Motor neuron (in vitro differentiated cells): ENCODE measurements at places on chromosomes 6 and 20. TPM values are rescaled to one million over a fixed set of nuclear protein-coding genes. Genes with fewer than 3 reads are reported as not detected.

- ATAC-seq, result peak; percentile 68
These were observed 55.8 kb downstream of the CDH4 start for GRCh38 chr20:61307686-61308476.

PRDM1 gene
- 2.5 TPM in 2 replicates for total RNA-seq

PCK1 gene
- 0.83 and 1.3 TPM in 2 replicates for total RNA-seq

- no peak for ATAC-seq
These were observed 1131.7 kb upstream of the EYS start for GRCh38 chr6:66838764-66839163.

- ATAC-seq, result no peak
These were observed 29.8 kb upstream of the AHI1 start for GRCh38 chr6:135527116-135527959.

DNA sequence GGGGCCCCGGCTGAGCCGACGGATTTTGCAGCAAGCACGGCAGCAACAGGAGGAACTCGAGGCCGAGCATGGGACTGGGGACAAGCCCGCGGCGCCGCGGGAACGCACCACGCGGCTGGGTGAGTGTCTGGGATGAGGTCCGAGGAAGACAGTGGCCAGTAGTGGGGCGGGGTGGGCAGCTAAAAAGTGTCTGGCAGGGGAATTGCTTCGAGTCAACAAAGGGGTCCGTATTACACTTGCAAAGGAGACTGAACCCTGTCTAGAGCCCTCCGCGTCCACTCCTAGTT lies 356 bp downstream of the BYSL start:
- peak; percentile 28 for ATAC-seq

- no peak for ATAC-seq
These were observed 24.5 kb downstream of the GCLC start for GRCh38 chr6:53520320-53520928.

- ATAC-seq, result no peak
These were observed 8.5 kb downstream of the CD164 start for GRCh38 chr6:109373762-109374161.

HSP90AB1 gene
- total RNA-seq, result 1,172 and 1,345 TPM in 2 replicates

- no peak for ATAC-seq
These were observed 12.5 kb upstream of the RNF217 start for GRCh38 chr6:124949706-124950105.

NKAIN2 gene
- total RNA-seq, result 8.9 and 10.3 TPM in 2 replicates

MICB gene
- 4.2 and 6.9 TPM in 2 replicates for total RNA-seq

PACRG gene
- not detected in 2 replicates for total RNA-seq

DNA sequence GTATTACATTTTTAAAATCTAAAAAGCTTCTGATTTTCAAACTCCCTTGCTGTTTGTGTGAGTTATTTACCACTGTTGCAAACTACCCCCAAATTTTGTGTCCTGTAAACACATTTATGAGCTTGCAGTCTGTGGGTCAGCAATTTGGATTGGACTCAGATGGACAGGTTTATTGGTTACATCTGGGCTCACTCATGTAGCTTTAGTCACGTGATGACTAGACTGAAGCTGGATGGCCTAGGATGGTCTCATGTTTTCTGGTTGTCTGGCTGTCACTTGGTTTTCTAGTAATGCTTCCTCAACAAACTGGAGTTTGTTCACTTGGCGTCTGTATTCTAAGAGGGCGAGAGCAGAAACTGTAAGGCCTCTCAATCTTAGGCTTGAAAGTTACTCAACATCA lies 12.2 kb upstream of the C6orf58 start:
- ATAC-seq, result no peak

TLDC2 gene
- total RNA-seq, result 0.27 and 0.73 TPM in 2 replicates

PGBD1 gene
- total RNA-seq, result 2.5 and 4.0 TPM in 2 replicates

DNA sequence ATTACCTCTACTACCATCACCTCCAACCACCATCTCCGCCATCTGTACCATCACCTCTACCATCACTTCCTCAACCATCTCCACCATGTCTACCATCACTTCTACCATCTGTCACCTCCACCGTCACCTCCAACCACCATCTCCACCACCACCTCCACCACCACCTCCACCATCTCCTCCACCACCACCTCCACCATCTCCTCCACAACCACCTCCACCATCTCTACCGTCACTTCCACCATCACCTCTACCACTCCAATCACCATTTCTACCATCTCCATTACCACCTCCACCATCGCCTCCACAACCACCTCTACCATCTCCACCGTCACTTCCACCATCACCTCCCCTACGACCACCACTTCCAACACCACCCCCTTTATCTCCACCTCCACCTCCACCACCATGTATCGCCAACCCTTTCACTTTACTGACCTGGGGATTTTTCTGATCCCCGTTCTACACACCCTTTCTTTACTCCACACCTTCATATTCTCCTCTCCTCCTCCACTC lies 2.3 kb downstream of the IPCEF1 start:
- ATAC-seq, result no peak

PCED1A gene
- 32.2 and 34.3 TPM in 2 replicates for total RNA-seq
